CD4-positive, alpha-beta T cell treated with Interferon gamma for 1 hour (primary cell): ENCODE measurements at places on chromosomes 6 and 20.

DNA sequence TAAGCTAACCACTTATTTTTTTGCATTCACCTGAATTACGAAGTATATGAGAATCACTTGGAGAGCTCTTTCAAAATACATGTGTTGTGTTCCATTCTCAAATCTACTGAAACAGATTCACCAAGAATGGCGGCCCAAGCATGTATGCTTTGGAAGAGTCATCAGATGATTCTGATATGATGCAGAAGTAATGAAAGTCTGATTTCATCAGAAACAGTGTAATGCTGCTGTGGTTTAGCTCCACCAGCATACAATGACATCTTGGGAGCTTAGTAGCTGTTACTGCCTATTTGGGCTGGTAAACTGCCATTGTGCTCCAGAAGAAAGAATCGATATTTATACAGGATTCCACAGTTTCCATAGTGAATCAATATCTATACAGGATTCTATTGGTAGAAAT is 52.9 kb downstream of the UBR2 start:
- DNase-seq = no peak

GRCh38 chr6:33082702-33083101 is 6.9 kb downstream of the HLA-DPB1 start:
- DNase-seq = no peak

- DNase-seq = no peak
These were observed 257.7 kb upstream of the CDYL start for GRCh38 chr6:4518506-4518905.

DNA sequence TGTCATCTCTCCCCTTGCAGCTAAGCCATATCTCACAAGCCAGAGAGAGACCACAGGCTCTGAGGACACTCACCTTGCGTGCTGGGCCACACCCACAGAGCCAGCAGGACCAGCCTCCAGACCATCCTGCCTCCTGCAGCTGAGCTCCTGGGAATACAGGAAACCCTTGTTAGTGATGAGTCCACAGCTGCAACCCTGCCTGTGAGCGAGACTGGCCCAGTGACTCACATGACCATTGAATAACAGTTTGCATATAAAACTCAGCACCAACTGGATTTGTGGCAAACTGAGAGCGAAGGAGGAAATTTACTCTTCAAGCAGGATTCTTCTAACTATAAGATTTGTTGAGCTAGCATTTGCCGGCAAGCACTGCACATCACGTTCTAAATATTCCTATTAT is 3.0 kb downstream of the THBS2 start:
- DNase-seq = no peak
